ENCODE measurements at places on chromosomes 6 and 20.

- DNase-seq: no peak
These were observed 4.4 kb downstream of the MOCS1 start for GRCh38 chr6:39929733-39930461.

- DNase-seq: no peak
These were observed 31.2 kb upstream of the SPTLC3 start for GRCh38 chr20:12977328-12978125.

DNA sequence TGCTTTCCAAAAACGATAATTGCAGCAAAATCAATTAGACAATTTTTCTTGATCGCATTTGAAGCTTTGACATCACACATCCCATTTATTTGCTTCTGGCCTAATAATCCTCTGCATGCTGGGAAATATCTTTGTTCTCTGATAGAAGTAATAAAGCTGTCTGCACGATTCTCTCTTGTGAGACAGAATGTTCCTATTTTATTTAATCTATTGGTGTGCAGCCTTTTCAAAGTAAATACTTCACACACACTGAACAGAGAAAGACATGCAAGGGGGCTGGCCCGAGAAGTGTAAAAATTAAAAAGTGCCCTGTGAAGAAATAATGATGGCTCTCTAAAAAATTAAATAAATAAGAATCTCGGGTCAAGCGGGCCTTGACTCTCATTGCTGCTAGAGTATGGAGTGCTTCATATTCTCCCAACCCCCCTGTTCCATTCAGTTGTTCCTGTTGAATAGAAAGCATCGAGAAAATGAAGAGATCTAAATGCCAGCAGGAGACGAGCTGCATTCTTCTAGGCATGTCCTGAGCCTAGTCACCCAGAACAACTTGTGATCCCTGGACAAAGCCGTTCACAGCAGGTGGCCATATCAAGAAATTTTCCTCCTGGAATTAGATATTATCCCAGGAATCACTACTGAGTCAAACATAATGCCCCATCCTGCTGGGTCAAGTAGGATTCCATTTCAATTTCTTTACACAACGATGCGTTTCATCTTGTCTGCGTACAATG, 625.9 kb upstream of the EPHA7 start:
- no peak for DNase-seq

GRCh38 chr6:77715588-77715987, 62.7 kb downstream of the MEI4 start:
- DNase-seq: no peak

DNA sequence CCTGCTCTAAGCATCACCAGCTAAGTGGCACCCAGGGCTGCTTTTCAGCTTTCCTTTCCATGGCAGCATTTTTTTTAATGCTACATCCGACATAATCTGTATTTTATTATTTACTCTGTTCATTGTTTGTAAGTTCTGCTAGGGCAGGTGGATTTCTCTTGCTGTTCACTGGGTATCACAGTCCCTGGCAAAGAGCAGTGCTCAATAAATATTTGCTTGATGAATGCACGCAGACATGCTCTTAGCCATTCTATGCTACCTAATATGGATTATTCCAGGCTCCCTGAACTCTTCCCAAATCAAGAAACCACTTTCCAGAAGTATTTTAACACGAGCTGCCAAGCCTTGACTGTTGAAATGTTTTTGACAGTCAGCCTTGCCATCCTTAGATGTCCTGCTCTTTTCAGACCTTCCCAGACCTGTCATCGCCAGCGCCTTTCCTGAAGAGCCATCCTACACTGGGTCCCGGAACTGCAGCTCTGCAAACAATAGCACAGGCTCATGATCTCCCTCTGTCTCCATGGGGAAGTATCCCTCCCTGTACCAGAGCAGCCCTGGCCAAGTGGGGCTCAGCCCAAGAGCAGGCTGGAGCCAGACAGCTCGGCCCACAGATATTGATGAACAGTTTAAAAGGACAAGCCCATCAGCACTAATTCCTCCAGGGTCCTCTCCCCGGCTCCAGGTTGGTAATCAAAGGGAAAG, 136.5 kb upstream of the CDH4 start:
- no peak for DNase-seq

DNA sequence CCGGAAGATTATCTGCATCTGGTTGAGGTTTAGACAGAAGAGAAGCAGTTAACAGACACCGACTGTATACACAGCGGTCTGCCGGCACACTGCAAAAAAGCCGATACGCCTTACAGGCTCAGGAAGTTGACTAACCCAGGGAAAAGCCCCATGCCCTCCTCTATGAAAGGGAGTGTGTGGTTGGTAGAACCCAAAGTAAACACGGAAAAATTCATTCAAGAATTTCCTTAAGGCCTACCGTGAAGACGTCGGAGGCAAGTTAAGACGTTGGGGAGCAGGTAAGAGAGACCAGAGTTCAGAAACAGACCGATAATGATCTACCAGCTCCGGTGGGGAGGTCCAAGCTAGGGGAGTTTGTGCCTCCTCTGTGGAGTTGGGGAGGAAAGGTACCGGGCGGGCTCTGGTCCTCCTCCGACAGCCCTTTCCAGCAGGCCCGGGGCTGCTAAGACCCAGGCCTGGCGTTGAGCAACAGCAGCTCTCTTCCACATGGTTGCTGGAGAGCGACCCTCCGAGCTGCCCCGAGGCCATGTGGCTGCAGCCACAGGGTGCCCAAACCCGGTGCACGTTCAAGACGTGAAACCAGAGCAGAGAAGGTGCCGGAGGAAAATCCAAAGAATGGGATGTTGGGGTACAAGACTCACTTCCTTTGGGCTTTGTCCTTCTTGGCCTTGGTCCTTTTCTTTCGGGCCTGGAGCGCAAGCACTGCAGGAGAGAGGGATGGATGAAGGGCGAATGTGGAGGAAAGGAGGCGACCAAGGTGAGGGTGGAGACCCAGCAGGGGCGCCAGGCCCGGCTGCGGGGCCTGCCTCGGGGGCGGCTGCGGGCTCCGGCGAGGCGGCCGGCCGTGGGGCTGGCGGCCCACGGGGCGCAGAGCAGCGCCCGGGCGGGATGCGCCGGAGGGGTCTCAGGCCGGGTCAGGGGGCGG, 809 bp downstream of the SRPK1 start:
- peak; percentile 36 for DNase-seq

DNA sequence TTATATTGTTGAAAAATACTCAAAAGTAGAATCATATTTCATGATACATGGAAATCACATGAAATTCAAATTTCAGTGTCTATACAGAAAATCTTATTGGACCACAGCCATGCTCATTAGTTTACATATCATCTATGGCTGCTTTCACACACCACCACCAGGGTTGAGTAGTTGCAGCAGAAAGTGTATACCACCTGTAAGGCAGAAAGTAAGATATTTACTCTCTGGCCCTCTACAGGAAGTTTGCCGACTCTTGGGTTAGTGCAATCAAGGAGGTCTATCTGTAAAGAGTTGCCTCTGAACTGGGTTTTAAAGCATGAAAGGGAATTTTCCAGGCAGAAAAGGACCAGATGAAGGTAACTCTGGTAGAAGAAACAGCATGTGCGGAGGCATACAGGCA, 432.3 kb downstream of the DHX35 start:
- DNase-seq: no peak

- no peak for DNase-seq
These were observed 121.9 kb upstream of the ZFP64 start for GRCh38 chr20:52313341-52313963.

DNA sequence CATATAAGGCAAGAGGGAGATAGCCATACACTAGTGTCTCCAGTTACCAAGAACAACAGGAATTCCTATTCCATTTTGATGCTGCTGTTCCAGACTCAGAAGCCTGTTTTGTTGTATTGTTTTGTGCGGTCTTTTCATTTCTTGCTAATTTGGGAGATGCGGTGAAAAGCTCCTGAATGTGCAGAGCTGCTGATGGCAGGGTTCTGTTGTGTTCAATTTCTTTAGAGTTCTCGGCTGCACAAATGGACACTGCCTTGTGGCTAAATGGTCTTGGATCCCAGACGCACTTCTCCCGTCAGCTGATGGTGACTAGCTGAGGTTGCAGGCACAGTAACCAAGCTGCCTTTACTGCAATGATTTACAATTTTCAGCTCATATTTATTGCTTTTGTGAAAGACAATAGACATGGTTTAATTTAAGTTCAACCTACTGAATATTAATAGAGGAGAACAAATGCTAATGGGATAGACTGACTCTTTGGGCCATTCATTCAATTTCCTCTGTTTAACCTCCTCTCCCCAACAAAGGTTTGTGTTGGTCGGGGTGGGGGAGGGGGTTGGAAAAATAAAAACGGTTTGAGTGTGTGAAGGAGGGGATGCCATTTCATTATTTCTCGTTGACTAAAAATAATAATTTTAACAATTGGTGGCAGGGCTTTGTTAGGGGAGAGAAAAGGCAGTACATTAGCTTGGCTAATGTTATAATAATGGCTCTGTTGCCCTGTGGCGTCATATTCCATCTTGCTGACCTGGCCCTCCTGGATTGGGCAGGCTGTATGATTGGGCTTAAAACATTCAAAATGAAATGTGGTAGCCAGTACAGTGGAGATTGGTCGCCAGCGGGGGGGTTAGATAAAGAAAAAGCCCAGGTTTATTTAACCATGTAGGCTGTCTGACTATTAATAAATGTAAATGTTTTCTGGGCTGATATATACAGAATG, 159.5 kb downstream of the JARID2 start:
- no peak for DNase-seq

GRCh38 chr6:41878246-41878645, 16.9 kb downstream of the USP49 start:
- DNase-seq: no peak

GRCh38 chr6:80333342-80333741, 226.9 kb downstream of the BCKDHB start:
- DNase-seq: no peak

GRCh38 chr6:75850026-75850833, 101.2 kb downstream of the MYO6 start:
- no peak for DNase-seq

DNA sequence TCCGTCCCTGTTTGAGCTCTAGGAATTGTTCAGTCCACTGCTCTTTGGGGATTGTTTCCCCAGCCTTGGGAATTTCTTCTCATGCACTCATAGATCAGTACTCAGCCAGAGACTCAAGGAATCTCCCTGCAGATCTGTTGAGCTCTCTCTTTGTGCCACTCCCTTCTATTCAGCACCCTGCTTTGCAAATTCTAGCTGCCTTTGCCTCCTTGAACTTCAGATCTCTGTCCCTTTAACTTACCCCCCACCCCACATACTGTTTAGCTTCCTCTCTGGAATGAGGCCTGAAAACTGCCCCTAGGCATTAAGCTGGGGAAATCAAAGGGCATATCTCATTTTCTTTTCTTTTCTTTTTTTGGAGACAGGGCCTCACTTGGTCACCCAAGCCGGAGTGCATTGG, 30.5 kb downstream of the QRSL1 start:
- no peak for DNase-seq

GRCh38 chr6:35496841-35497570, at the start of gene TEAD3:
Gene TEAD3, minus strand, starts transcription at chr6:35497079.
- no peak for DNase-seq
